Stimulated activated CD4-positive, alpha-beta T cell treated with anti-CD3 and anti-CD28 coated beads, TNF-alpha, amount 100 ng/mL, for 24 hours (primary cell): ENCODE measurements at places on chromosomes 6 and 20.

- no peak for DNase-seq
These were observed 177.2 kb upstream of the COL21A1 start for GRCh38 chr6:56424542-56425083.

- DNase-seq: no peak
These were observed 164.1 kb upstream of the ECI2 start for GRCh38 chr6:4299476-4299875.

GRCh38 chr6:135073217-135073616 lies 18.6 kb upstream of the HBS1L start:
- no peak for DNase-seq

DNA sequence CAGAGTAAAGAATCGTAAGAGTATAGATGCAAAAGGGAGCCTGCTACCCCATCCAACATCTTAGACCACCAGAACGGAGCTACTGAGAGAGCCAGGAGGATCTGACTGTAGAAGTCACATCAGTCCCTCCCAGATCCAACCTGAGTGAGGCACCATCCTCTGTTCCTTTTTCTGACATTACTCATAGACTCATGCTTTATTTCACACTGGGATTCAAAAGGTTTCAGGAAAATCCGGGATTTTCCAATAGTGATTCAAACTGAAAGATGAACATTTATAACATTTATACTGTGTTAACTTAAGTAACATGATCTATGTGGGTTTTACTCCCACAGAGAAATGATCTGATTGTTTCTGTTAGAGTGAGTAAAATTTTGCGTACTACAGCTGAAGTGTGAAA lies 868.6 kb upstream of the GJE1 start:
- DNase-seq: no peak

- DNase-seq: no peak
These were observed 432.8 kb downstream of the GJA1 start for GRCh38 chr6:121868206-121868605.

- DNase-seq: no peak
These were observed 199.4 kb downstream of the PHACTR1 start for GRCh38 chr6:12916006-12916405.

DNA sequence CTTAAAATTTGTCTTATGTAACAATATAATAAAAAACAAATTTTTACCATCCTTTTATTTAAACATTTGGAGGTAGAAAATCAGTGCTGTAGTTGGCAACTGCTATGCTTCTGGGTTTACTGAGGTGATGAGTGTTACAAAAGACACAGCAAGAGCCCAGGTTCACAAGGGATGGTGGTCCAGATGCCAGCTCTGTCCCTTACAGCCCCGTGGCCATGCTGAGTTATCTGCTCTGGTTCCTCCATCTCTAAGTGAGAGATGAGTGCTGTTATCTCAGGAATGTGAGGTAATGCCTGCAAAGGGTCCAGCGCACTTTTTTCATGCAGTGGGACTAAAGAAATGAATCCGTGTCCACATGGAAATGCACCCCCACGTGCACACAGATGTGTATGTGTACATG lies 17.8 kb downstream of the SYNDIG1 start:
- no peak for DNase-seq

- DNase-seq: peak; percentile 4
These were observed 79.1 kb downstream of the ELOVL4 start for GRCh38 chr6:79868098-79868722.

- DNase-seq: peak; percentile 23
These were observed 72.0 kb upstream of the THEMIS start for GRCh38 chr6:127972815-127973214.

DNA sequence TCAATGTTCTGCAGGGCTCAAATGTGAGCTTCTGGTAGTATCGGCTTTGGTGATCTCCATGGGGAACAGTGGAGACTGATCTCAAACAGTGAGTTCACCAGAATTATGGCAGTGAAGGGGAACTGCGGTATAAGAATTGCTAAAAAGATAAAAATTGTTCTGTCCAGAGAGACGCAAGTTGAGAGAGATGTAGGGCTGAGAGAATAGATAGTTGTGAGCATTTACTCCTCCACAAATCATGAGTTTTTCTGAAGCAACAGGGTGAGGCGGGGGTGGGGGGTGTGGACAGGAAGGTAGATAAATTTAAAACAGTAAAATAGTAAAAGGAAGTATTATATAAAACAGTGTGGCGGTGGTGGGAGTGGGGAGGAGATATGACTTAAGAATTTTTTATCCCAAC lies 98.6 kb upstream of the NEDD9 start:
- no peak for DNase-seq

DNA sequence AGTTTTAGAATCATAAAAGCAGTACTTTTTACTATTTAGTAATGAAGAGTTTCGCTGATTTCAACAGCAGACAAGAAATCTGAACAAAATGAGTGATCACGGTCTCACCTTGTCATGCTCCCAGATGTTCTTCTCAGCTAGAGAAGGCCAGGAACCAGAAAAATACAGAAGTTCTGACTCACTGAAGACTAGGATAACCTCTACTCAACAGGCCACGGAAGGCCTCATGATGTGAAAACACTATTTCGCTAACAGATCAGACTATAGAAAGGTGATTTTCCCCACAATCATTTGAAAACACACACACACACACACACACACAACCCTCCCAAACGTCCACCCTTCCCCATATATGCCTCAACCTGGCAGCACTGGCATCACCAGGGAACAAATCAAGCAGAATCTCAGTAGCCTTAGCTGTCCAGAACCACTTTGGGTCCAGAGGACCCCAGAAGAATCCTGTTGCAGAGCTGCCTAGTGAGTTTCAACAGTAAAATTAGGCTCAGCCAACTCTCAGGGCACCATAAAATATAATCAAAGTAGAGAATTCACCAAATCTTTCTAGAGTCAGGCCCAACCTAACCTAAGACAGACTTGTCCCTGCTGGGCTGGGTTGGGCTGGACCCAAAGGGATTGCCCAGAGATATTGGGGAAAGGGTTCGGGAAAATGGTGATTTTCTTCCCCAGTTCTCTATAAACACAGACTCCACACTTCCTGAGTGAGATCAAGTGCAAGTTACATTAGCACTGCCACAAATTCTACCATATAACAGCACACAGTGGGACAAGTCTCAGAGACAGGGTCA lies 7.9 kb downstream of the EXOC2 start:
- peak; percentile 4 for DNase-seq

DNA sequence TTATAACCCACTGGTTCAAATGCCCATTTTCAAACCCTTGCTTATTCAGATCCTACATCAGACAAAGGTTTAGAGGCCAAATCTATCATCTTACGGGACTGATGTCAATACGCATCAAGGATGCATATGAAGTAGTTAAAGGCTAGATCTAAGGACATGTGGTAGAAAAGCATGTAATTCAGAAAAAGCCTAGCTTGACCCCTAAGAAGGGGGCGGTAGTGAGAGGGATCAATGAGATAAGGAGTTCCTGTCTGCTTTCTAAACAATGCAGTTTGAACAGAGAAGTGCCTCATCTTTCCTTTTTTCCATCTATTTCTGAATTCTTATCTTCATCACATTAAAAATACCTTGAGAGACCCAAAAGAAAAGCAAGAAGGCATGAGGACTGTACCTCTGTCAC lies 237.7 kb downstream of the ARHGAP18 start:
- DNase-seq: no peak

DNA sequence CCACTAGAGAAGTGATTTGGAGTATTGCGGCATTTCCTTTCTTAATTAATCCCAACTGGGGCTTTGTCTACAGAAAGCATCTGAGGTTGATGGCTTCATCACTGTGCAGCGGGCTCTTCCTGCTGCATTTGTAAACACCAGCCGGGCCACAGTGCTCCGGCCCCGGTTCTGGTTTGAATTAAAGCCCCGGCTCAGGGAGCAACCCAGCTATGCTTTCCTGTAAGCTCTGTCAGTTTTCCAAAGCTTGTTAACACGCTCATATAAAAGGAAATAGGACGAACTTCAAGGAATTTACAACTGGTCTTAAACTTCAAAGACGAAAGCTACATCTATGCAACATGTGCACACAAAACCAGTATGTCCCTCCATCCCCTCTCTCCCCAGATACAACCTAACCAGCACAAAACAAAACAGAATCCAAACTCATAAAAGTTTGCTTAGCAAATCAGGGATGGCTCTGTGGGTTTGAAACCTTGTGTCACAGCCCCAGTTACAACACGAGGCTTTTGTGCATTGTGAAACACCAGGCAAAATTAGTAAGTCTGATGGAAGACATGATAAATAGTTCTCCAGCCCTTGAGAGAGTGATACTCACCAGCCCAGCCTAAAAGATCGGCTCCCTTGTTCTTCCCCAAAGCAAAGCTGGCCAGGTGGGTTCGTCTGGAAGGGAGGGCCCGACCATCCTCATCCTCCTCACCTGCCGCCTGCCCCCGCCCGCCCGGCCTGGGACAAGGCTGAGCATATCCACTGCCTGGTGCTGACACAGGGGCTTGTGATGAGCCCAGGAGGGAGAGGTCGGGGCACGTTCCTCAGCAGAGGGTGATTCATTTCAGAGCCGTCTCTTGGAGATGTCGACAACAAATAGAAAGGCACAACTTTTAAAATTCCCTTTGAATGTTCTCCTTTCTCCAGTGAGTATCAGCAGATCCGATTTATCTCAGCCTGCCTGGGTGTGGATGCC lies 197.9 kb downstream of the TFAP2C start:
- DNase-seq: no peak

DNA sequence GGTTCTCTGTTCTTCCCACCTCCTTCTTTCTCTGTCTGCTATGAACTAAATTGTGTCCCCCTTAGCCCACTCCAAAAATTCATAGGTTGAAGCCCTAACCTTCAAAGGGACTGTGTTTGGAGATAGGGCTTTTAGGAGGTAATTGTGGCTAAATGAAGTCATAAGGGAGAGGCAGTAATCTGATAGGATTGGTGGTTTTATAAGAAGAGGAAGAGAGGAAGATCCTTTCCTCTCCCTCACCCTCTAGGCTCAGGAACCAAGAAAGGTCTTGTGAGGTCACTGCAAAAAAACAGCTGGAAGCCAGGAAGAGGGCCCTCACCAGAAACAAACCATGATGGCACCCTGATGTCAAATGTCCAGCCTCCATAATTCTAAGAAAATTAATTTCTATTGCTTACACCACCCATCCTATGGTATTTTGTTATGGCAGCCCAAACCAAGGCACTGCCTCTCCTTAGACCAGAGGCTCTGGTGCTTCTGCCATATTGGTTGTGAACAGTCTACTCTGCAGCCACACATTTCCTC lies 135.1 kb upstream of the COL21A1 start:
- DNase-seq: no peak

GRCh38 chr6:167719920-167720319 lies 106.8 kb upstream of the AFDN start:
- DNase-seq: no peak

DNA sequence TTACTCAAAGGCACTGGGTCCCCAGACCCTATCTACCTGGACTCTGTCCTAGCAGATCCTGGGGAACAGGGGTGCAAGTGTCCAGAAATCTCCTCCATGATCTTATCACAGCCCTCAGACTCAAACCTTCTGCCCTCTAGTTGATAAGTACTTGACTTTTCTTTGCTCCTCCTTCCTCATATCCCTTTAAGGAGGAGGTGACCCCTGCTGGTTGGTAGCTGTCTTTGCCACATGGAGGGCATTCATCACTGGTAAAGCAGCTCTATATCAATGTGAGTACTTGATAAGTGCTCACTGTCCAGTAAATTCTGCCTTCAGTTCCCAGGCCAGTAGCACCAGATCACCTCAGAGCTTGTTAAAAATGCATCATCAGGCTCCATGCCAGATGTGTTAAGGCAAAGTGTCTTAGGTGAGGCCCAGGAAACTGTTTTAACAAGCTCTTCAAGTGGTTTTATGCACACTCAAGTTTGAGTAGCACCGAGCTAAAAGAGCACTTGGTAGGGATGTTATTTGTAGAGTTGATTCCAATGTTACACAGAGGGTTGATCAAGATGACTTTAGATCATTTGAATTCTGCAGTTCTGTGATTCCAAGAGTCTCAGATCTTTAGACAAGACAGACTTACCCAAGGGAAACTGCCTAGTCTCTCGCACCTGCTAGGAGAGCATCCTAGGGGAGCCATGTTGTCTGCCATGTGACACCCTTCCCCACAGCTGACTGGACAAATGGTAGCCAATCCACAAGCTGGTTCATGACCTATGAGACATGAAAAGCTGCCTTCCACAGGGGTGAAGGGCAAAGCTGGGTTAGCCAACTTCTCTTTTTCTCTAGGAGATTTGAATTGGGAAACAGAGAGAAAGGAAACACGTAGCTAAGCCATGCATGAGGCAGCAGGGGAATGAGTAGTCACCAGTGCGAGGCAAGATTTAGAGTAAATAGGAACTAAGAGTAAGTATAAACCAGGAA lies 18.6 kb downstream of the TREML2 start:
- DNase-seq: peak; percentile 31

- DNase-seq: no peak
These were observed 1.8 kb upstream of the PEX7 start for GRCh38 chr6:136820561-136820960.

- no peak for DNase-seq
These were observed 87.3 kb upstream of the TULP1 start for GRCh38 chr6:35599761-35600658.

DNA sequence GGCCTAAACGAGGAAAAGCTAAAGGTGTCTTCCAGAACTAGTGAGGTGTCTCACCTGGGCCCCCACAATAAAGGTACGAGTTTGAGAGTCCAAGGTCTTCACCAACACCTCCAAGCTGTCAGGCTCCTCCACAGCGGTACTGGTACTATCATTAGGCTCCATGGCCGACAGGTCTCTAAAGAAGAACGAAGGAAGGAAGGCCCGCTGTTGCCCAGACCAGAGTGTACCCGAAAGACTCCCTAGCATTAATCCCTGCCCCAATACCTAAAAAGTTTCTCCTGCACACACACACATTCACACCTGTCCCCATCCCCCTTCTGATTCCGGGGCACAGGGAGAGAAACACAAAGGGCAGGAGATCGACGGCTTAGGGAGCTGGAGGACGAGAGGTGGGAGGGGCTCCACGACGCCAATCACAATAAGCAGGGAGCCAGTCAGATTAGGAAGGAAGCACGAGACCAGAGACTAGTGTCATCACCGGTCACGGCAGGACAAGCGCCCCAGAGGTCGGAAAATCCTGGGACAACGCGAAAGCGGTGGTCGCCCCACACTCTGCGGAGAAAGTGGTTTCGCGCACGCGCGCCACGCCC lies 764 bp downstream of the BAG6 start:
- DNase-seq: no peak

DNA sequence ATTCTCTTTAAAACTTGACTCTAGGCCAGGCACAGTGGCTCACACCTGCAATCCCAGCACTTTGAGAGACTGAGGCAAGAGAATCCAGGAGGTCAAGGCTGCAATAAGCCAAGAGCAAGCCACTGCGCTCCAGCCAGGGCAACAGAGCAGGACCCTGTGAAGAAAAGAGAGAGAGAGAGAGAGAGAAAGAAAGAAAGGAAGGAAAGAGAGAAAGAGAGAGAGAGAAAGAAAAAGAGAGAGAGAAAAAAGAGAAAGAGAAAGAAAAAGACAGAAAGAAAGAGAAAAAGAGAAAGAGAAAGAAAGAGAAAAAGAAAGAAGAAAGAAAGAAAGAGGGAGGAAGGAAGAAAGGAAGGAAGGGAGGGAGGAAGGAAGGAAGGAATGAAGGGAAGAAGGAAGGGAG lies 76.7 kb downstream of the RIN2 start:
- DNase-seq: no peak

- no peak for DNase-seq
These were observed 9.4 kb downstream of the C6orf58 start for GRCh38 chr6:127586372-127586771.

GRCh38 chr6:7996538-7997111 lies 67.6 kb downstream of the BLOC1S5 start:
- DNase-seq: no peak
